ENCODE measurements at places on chromosomes 7 and 10. TPM values are rescaled to one million over a fixed set of nuclear protein-coding genes. Genes with fewer than 3 reads are reported as not detected.

- DNase-seq = no peak
Measured at GRCh38 chr7:102089175-102090098, 197.2 kb upstream of the SH2B2 start.

DNA sequence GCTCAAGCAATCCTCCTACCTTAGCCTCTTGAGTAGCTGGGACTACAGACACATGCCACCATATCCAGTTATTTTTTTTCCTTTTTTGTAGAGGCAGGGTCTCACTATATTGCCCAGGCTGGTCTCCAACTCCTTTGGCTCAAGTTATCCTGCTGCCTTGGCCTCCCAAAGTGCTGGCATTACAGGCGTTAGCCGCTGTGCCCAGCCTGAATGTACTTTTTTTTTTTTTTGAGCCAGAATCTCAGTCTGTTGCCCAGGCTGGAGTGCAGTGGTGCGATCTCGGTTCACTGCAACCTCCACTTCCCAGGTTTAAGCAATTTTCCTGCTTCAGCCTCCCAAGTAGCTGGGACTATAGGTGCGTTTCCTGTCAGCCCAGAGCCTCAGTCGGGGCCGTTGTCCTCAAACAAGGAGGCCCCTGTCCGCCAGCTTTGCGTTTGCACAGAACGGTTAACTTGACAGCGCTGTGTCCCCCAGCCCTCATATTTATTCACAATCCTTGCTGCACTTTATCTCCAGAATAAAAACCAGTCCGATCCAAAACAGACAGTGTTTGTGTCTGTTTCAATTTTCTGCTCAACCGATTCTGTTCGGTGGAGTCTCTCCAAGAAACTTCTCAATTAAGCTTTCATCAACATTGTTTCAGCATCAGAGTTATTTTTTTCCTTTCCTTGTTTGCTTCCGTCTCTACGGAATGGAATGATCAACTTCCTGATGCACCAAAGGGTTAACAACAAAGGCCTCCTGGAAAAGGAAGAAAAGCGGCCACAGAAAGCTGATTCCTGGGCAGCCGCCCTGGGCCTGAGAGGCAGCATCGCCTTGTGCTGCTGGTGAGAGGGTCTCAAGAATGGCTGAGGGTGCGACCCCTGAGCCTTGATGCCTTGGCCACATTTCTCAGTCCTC is 64.5 kb downstream of the PDIA4 start:
- no peak for DNase-seq

DNA sequence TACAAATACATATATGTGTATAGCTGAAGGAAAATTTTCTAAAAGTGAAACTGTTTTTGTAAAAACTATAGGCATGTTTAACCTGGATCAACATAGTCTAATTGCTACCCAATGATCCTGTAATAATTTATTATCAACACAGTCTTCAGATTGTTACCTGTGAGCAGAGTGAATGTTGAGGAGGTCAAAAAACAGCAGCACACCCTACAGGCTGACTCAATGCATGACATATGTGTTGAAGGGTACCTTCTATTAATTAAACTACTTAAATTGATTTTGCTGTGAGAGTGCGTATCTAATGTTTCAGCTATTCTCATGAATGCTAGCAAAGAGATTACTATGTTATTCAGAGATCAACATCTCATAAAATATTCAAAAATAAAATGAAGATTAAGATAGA is 411.4 kb downstream of the TNS3 start:
- DNase-seq = no peak

SLC26A5 gene
- total RNA-seq = 0.19 TPM

CTAGE8 gene
- 0.65 TPM for total RNA-seq

Data from omental fat pad (tissue), 4 donors.